Activated CD8-positive, alpha-beta memory T cell treated with anti-CD3 and anti-CD28 coated beads, Interleukin-2, amount 10 ng/mL, durations not matched to agents 7 days and 5 days (primary cell): ENCODE measurements at places on chromosomes 11 and 22.

DNA sequence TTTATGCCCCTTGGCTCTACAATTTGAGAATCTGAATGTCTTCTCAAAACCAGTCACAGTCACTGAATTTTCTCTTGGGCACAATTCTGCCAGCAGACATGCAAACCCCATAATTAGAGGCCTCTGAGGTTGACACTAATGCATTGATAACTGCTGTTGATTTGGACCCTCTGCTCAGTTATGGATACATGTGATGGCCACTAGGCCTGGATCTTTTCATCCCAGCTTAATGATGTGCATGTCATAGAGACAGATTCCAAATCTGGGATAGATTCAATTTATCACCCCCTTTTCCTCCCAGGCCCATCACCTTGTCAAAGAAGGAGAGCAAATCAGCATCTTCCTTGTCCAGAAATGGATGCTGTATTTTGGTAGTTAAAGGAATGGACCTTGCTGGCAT lies 92.2 kb downstream of the C11orf91 start:
- no peak for DNase-seq

- peak; percentile 75 for DNase-seq
These were observed 3.8 kb downstream of the AIP start for GRCh38 chr11:67486481-67487195.

GRCh38 chr22:19149991-19150390 lies at the start of gene GSC2:
GSC2 (minus strand) TSS chr22:19150292; CDS start chr22:19150283, 9 bp downstream.
- no peak for DNase-seq

DNA sequence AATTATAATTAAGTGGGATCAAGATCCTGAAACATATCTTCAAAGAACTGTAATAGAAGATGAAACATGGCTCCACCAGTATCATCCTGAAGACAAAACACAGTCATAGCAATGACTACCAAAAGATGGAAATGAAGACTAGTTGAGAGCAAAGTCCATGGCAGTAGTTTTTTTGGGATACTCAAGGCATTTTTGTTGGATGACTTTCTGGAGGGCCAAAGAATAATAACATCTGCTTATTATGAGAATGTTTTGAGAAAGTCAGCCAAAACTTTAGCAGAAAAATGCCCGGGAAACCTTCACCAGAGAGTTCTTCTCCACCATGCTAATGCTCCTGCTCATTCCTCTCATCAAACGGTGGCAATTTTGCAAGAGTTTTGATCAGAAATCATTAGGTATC lies 809.4 kb upstream of the RAG2 start:
- no peak for DNase-seq

DNA sequence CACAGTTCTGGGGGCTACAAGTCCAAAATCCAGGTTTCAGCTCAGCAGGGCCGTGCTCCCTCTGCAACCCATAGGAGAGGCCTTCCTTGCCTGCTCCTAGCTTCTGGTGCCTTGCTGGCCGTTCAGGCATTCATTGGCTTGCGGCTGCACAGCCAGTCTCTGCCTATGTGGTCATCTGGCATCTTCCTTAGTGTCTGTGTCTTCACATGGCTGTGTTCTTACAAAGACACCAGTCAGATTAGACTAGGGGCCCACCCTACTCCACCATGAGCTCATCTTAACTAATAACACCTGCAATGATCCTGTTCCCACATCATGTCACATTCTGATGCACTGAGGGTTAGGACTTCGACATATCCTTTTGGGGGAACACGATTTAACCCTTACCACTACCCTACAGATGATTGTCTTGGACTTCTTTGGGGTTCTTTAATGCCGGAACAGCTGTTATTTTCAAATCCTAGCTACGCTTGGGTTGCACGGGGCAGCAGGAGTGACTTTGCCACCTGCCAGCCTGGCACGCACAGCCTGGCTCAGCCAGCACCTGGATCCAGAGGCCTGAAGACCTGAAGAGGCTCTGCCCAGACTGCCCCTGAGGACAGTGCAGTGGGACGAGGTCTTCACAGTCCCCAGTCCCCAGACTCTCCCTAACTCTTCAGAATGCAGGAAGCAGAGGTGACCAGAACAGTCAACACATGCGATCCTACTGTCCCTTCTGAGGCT lies 7.7 kb upstream of the NEAT1 start:
- DNase-seq: no peak

GRCh38 chr11:96943970-96944369 lies 554.2 kb downstream of the JRKL start:
- DNase-seq: no peak

GRCh38 chr11:9315078-9315688 lies 790 bp upstream of the TMEM41B start:
- no peak for DNase-seq

DNA sequence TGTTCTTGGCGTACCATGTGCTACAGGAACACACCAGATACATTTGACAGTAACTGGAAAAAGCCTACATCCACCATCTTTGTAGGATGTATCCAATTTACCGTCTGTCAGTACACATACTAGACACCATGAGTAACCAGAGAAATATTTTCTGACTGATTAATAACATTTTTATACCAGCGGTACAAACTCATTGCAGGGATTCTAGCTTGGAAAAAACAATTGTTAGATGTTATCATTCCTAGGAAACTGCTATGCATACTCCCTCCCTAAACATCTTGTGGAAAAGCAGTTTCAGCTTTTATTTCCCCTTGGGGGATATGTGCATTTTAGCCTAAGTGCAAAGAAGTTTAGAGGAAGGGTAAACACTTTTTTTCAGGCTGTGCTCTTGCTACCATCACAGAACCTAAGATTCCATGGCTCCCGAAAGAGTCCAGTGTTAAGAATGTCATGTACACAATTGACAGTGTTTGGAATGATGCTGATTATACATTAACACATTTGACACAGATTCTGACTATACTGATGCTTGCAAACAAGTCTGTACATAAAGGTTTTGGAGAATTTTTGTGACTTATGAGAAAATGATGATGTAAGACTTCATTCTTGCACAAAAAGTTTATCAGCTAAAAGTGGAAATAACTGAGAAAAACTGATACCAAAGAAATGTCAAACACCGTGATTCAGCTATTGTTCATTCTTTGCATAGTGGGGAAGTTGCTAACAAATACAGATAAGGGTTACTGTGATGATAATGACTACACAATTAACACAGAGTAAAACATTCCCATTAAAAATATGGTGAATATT lies 23.7 kb downstream of the NCF4 start:
- DNase-seq: no peak

GRCh38 chr11:15815246-15816195 lies 540.8 kb downstream of the SOX6 start:
- DNase-seq: no peak

DNA sequence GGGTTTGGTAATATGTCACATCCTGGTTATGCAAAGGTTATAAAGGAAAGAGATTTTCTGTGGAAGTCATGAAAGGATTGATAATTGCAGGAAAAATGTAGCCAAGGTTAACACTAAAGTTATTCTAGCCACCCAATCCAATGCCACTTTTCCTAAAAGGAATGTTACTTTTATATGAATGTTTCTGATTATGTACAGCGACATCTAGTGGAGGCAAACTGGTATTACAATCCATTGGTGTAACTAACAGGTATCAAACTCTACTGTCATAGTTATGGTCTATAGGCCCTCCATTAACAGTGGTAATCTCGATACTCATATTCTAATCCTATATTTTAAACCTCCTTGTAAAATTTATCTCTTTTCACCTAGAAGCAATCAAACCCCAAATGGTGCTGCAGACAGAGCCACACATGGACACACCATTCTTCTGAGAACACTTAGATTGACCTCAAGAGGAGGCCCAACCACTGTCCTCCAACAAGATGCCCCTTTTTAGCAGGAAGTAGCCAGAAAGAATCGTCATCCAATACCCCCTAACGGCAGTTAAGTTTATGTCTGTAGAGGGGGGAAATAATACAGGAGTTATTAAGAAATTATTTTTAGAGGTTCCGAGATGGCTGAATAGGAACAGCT lies 74.9 kb upstream of the RAG2 start:
- DNase-seq: no peak

DNA sequence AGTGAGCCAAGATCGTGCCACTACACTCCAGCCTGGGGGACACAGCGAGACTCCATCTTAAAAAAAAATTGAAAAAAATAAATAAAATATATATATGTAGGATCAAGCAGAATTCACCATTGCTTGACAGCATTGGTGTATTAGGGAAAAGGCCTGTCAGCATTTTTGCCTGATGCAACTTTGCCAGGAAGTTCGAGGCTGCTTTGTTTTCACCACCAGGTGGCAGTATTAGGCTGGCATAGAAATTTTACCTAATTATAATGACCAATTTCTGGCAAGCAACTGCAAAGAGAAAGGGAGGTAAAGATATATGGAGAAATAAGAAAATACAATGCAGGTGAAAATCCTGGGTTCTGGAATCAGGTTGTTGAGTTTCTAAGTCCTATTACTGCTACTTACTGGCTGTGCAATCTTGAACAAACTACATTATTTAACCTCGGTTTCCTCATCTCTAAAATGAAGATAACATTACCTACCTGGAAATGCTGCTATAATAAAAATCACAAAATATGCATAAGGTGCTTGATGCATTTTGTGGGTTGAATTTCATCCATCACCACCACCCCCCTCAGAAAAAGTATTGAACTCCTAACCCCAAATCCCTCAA lies 24.7 kb downstream of the LAYN start:
- peak; percentile 70 for DNase-seq

GRCh38 chr11:109526931-109527330 lies 104.9 kb downstream of the C11orf87 start:
- DNase-seq: no peak

GRCh38 chr11:576811-577610 lies 741 bp downstream of the PHRF1 start:
- DNase-seq: no peak

- peak; percentile 55 for DNase-seq
These were observed 4.4 kb downstream of the CAVIN3 start for GRCh38 chr11:6315811-6316425.

DNA sequence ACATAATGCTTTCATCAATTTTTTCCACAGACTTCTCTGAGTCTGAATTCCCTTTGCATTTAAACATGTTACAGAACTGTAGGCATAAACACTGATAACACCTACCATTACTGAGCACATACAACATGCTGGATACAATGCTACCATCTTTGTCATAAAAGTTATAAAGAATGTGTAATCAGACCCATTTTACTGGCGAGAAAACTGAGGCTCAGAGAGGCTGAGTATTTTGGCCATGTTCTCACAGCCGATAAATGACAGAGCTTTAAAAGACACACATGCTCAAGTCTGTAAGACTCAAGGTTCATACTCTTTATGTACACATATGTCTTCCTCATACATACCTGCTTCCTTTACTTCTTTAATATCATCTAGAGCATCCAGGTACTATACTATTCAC lies 2.6 kb downstream of the RRAS2 start:
- DNase-seq: no peak

- no peak for DNase-seq
These were observed 3.2 kb upstream of the RTN4R start for GRCh38 chr22:20271114-20271994.

- no peak for DNase-seq
These were observed 661.5 kb downstream of the LRRC4C start for GRCh38 chr11:40797981-40798380.

DNA sequence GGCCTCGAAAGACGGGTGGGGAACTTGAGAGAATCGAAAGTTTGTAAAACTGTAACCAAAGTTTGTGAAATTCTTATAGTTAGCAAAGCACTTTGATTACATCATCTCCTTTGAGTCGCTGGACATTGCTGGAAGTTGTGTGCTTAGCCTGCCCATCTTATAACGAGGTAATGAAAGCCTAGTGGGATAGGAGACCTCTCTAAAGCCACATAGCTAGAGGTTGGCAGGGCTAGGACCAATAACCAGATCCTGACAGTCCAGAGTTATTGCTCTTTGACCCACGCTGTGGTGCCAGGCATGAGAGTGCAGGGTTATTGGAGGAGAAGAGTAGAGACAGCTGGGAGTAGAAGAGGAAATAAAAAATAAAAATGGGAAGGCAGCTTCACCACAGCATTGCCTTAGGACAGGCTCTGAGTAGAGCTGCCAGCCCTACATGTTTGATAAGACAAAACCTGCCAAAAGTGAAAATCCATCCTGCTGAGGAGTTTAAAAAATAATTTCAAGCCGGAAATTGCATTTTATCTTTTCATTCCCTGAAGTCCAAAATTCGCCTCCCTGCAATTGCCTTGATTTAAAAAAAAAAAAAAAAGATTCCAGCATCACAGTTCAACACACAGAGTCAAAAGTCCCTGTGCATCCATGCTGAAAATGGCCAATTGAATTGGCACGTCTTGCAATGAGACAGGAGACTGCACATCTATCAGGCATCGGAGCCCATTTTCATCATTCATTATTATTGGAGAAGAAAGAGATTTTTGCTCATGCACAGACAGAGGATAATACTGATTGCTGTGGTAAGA lies 225.5 kb upstream of the POU2AF2 start:
- no peak for DNase-seq

GRCh38 chr11:131692151-131692550 lies 321.7 kb downstream of the NTM start:
- DNase-seq: no peak

DNA sequence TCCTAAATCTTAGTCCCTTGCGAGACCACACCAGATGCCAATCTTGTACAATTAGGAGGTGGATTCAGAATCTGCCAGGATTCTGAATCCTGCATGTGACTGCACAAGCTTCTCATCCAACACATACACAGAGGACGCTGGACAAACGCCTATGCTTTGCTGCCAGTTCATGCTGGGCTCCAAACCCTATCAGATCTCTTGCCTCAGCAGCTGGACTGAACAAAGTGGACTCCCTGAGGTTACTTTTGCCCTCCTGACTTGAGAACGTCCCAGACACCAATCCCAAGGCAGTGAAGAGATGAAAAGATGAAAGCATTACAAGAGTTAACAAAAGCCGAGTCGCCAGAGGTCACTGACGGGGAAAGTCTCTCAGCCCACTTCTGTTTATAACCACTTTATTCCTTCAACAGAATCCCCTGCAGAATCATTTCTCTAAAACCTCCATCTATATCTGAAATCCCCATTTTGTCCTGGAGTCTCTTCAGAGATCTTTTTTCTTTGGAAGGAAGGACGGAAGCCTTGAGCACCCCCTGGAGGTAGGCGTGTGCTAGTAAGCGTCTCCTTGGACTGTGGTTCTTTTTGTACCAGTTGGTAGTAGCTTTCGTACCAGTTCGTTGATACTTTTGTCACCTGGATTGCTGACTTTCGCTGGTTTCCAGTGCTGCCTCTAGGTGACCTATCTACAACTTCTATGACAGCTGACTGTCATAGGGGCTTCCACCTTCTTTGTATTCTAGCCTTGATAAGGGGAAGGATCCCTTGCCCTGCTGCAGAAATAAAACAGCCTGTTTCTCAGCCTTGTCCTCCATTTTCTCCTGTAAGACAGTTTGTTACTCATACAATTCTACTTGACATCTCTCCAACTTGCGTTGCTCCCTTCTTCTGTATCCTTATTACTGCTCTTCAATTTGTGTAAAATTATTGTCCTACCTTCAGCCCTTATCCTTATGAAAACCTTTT lies 26.1 kb upstream of the EED start:
- DNase-seq: peak; percentile 77

DNA sequence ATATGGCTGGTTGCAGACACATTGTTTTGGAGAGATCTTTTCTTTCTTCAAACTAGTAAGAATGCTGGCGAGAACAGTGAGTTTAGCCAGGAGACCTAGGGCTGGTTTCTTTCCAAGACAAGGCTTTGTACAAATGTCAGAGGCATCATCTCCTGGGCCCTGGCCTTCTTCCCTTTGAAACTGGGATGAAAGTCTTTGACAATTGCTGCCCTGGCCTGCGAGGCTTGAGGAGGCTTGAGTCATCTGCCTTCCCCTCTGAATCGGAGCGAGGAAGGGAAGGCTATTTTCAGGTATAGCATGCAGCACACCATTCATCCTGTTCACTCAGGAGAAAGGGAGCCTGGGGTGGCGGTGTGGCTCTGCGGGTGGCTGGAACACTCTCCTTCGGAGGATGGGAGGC lies 21.5 kb upstream of the PARVG start:
- DNase-seq: no peak
